ENCODE measurements at places on chromosomes 16 and 17.

GRCh38 chr16:48004141-48004695 is 151.6 kb downstream of the ABCC12 start:
- no peak for DNase-seq

GRCh38 chr16:65125322-65125721 is 3.5 kb upstream of the CDH11 start:
- DNase-seq: no peak

DNA sequence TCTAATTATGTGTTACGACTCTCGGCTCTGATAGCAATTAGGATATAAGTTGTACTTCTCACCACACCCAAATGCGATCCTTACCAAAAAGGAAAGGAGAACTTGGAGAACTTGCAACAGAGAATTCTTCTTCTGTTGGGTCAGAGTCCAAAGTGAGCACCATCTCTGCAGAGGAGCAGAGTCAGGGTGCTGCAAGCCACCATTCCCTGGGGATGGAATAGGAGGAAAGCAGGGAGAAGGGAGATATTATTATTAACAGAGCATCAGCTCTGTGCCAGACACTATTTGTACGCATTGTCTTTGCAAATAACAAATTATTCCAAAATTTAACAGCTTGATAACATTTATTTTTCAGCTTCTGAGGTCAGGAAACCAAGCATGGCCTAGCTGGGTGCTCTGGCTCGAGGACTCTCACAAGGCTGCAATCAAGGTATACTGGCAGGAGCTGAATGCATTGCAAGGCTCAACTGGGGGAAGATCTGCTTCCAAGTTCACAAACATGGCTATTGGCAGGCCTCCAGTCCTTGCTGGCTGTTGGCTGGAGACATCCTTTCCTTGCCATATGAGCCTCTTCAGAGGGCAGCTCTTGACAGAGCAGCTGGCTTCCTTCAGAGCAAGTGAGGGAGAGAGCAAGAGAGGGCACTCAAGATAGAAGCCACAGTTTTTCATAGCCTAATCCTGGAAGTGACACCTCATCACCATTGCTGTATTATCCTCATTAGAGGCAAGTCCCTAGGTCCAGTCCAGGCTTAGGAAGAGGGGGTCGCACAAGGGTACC is 296.2 kb upstream of the CDH5 start:
- DNase-seq: no peak

DNA sequence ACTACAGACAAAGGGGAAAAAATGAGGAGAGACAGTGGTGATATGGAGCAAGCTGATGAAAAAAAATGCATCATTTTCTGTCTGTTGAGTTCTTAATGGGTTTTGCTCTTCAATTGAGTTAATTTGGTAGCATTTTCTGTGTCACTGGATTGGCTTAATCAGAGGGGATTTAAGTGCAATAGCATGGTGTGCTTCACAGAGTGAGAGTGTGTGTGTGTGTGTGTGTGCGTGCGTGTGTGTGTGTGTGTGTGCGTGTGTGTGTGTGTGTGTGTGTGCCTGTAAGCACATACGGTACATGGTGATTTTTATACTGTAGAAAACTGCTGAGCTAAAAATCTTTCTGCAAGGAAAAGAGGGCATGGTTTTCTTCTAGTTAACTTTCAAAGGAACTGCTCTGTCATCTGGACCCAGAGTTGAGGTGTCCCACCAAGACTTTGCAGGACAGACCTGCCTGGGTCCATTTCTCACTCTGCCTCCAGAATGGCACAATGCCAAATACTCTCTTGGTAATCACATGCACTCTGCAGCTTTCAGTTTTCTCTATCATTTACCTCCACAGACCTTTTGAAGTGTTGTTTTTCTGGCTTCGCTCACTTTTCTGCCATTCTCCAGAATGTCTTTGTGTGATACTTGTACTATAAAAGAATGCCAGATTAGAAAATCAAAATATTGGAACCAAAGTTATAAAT is 952.6 kb upstream of the SOX9 start:
- no peak for DNase-seq

- no peak for DNase-seq
These were observed 175.3 kb downstream of the PRKCA start for GRCh38 chr17:66477615-66478283.

DNA sequence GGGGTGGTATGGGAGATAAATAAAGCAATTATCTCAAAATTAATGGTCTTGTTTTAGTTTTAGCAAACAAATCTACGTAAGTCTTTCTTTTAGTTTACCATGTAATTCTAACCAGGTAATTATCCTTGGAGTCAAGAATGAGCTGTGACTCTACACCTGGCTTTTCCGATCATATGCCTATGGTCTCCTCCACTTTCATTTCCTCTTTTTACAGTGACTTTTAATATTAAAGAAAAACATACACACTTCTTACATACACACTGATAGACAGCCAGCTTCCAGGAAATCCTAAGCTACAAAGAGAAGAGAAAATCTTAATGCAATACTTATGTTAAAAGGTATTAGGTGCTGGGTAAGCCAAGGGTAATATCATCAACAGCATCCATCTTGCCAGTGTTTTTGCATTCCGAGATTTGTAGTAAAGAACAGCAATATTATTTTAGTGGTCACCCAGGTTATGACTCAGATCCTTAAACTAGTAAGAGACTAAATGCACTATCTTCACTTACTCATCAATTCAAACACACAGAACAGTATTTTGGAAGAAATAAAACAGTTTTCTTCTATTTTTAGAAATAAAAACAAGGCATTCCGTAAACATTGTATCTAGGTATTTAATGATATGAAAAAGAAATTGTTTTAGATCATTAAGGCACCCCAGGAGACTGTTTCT is 4.4 kb upstream of the IRX5 start:
- no peak for DNase-seq

DNA sequence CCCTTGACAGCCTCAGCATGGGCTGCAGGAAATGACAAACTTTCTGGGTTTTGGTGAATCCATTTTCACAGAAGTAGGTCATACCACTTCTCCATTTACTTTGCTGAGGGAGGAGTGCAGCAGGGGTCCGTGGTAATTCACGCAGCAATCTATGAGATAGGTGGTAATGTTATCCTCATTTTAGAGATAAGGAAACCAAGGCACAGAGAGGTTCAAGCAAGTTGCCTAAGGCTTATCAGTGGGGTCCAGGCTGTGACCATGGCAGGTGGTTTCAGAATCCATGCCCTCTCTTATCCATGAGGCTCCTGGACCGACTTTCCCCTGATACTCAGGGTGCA is 12.6 kb downstream of the TBX4 start:
- no peak for DNase-seq

DNA sequence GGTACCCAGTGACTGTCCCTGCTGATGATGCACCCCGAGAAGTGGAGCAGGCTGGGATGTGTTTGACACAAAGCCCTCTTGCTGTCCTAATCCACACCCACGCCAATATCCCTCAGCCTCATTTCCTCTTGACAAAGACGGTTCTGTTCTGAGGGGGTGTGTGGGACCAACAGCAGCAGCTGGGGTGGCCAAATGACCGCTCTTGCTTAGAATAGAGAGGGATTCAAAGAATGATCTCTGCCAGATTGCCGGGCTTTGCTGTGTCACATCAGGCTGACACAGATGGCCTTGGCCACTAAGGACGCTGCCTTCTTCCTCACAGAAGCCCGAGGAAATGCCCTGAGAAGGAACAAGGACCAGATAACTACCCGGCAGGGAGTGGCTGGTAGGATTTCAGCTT is 250.7 kb downstream of the NTN1 start:
- no peak for DNase-seq

GRCh38 chr16:84245956-84246678 is 6.3 kb upstream of the KCNG4 start:
- DNase-seq: no peak

- DNase-seq: no peak
These were observed 58.1 kb downstream of the TOX3 start for GRCh38 chr16:52488837-52489289.

DNA sequence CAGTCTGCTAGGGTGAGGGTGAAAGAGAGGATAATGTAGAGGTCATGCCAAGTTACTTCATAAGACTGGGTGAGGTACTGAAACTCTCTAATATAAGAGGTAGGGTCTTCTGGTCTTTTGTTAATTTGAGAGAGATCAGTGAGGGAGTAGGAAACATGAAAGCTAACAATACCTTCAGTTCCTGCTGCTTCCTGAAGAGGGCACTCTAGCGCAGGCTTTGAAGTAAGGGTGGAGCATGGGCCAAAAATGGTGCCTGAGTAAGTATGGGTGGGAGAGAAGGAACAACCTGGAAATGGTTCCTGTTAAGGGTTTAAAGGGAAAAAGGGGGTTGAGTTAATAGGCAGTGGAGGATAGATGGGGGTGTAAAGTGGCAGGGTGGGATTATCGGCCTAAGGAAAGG is 2449.5 kb downstream of the TP53TG3F start:
- no peak for DNase-seq

DNA sequence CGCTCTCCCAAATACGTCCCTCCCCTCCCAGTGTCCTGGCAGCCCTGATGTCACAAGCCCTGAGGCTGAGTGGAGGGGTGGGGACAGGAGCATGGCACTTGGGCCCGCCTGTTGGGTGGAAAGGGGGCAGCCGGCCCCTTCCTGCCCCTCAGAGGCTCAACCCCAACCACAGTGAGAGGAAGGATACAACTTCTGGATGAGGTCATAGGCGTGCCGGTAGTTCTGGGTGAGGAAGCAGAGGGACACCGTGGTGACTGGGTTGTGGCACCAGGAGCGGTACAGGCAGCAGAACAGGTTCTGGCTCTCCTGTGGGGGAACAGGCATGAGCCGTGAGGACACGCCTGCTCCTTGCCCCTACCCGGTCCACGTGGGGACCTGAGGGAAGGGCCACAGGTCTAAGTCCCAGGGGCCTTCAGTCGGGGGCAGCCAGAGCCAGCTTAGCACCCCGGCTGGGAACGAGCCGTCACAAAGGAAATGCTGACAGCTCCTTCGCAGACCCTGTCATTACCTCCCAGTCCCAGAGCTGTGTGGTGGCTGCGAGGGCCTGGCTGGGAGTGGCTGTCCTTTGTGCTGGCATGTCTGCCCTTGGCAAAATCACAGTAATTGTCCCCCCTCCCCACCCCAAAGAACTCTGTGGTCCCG is 11.2 kb upstream of the MTSS2 start:
- no peak for DNase-seq

- no peak for DNase-seq
These were observed 787 bp downstream of the PRKAR1A start for GRCh38 chr17:68512960-68513474.

DNA sequence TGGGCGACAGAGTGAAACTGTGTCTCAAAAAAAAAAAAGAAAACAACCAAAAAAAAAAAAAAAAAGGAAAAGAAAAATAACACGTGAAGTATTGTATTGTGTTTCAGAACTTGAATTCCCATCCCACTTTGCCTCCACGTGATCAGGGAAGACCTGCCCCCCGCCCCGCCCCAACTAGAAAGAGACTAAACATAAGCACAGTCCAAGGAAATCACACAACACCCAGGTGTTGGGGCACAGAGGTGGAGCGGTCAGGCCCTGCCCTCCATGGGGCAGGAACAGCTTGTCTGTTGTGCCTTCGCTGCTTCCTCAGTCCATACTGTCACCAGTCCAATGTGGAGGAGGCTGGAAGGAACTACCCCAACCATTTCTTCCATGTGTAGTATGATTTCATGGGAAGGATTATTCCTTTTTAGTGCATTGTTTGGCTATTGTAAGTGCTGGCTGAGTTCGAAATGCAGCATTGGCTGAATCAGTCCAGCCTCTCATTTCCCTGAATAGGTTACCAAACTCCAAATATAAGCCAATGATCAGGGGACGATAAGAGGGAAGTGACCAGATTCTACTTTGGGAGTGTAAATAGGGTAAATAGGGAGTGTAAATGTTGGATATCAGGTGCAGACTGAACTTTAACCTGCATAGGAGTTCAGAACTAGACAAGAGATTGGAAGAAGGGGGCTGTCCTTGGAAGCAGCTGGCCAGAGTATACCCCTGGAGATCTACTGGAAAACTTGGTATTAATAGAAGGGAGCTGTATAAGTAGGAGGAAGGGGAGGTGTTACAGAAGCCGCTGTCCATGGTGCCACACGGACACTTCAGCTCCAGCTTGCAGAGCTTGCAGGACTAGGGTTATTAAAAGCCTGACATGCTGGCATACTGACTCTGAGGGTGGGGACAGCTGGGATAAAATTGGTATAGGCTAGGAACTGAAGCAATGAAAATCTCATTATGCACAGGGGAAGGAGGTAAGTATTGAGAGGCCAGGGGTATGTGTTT is 50.7 kb downstream of the TANGO6 start:
- no peak for DNase-seq

- DNase-seq: no peak
These were observed 4.6 kb upstream of the MVD start for GRCh38 chr16:88667461-88667860.

DNA sequence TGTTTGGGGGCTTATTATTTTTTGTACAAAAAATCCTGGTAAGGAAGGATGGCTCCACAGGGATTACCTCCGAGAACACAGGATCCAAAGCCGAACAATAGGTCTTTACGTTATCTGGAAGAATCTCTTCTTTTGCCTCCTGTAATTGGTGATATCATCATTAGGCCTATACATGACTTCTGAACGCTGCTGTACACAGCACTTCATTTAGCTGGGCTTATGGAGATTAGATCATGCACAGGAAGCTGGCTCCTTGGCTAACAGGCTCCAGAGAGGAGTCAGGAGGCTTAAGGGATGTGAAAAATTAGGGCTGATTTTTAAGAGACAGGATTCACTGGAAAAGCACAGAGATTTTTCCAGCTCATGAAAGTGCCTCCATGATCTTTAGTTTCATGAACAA is 54.7 kb downstream of the TANGO6 start:
- DNase-seq: no peak

DNA sequence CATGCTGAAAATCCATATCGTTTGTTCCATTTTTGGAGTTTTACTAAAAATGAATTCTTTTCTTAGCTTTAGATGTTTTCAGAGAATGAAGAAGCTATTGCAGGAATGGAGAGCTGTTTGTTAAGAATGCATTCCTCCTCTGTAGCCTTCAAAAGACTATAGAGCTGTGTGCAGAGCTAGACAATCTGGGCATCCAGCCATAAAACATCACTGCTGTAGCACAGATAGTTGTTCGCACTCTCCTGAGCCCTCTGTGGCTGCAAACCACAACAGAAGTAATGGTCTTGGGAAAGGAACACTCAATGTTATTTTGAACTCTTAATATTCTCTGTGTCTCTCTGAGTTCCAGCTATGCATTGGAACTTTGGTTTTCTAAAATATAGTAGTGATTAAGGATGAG is 4.9 kb downstream of the TNRC6C start:
- DNase-seq: no peak

- DNase-seq: no peak
These were observed 447.8 kb downstream of the KIF2B start for GRCh38 chr17:54270499-54270898.
